Placental pericyte (primary cell): ENCODE measurements at places on chromosomes 12 and 14. TPM values are rescaled to one million over a fixed set of nuclear protein-coding genes. Genes with fewer than 3 reads are reported as not detected.

Gene SMCO2
- total RNA-seq, result 0.22 TPM in 1 of 2 replicates, not detected in the other

Gene FAM222A
- 1.3 TPM in 2 replicates for total RNA-seq

Gene FOXN4
- not detected in 2 replicates for total RNA-seq

Gene HIP1R
- 9.6 and 15.6 TPM in 2 replicates for total RNA-seq

Gene ASB2
- total RNA-seq, result 1.1 TPM in 1 of 2 replicates, not detected in the other

Gene COQ6
- total RNA-seq, result 14.0 and 25.9 TPM in 2 replicates

Gene TTC6
- 0.14 TPM in 1 of 2 replicates, not detected in the other for total RNA-seq

Gene ABCD2
- under 0.01 and 0.14 TPM in 2 replicates for total RNA-seq

Gene PAWR
- total RNA-seq, result 29.5 and 40.2 TPM in 2 replicates

Gene LRRC43
- 1.8 and 1.9 TPM in 2 replicates for total RNA-seq

Gene KHNYN
- total RNA-seq, result 68.7 and 71.7 TPM in 2 replicates

Gene SLC7A7
- 7.4 and 26.5 TPM in 2 replicates for total RNA-seq

Gene CCDC196
- not detected in 2 replicates for total RNA-seq

Gene FITM1
- 0.44 TPM in 1 of 2 replicates, not detected in the other for total RNA-seq

Gene DHRS1
- 12.7 and 23.0 TPM in 2 replicates for total RNA-seq

Gene PZP
- not detected in 2 replicates for total RNA-seq

Gene PITPNM2
- total RNA-seq, result 4.6 and 5.7 TPM in 2 replicates

Gene ADGRD1
- 3.5 TPM in 1 of 2 replicates, not detected in the other for total RNA-seq

Gene HEBP1
- 8.9 and 27.4 TPM in 2 replicates for total RNA-seq

Gene CLEC1A
- total RNA-seq, result not detected in 2 replicates

Gene CISTR
- total RNA-seq, result not detected in 2 replicates

Gene CELA1
- not detected in 2 replicates for total RNA-seq

Gene CCDC175
- total RNA-seq, result not detected in 2 replicates

Gene IFNG-AS1
- not detected in 2 replicates for total RNA-seq

Gene LGR5
- total RNA-seq, result not detected in 2 replicates

Gene NT5DC3
- total RNA-seq, result 10.9 and 12.9 TPM in 2 replicates

Gene TRIM9
- total RNA-seq, result 0.14 TPM in 1 of 2 replicates, not detected in the other

Gene KLRC4
- total RNA-seq, result not detected in 2 replicates

Gene ASPG
- not detected in 2 replicates for total RNA-seq

Gene TRHDE
- total RNA-seq, result 0.66 and 6.3 TPM in 2 replicates

Gene SIX1
- 0.57 TPM in 1 of 2 replicates, not detected in the other for total RNA-seq

Gene RTL1
- not detected in 2 replicates for total RNA-seq

Gene PLEKHH1
- total RNA-seq, result 1.1 and 1.3 TPM in 2 replicates

Gene SUDS3
- 26.0 and 44.4 TPM in 2 replicates for total RNA-seq

Gene EGLN3
- under 0.01 and 0.29 TPM in 2 replicates for total RNA-seq

Gene SPX
- 0.29 and 0.44 TPM in 2 replicates for total RNA-seq

Gene RERGL
- not detected in 2 replicates for total RNA-seq

Gene PLA2G1B
- total RNA-seq, result not detected in 2 replicates

Gene PPP1R1A
- total RNA-seq, result not detected in 2 replicates

Gene KRT78
- total RNA-seq, result not detected in 2 replicates

Gene CLEC4D
- total RNA-seq, result not detected in 2 replicates

Gene KRT73
- total RNA-seq, result not detected in 2 replicates

Gene SRGAP1
- total RNA-seq, result 18.9 and 19.9 TPM in 2 replicates
